Breast epithelium (tissue), 4 donors: ENCODE measurements at places on chromosomes 1 and 21. TPM values are rescaled to one million over a fixed set of nuclear protein-coding genes. Genes with fewer than 3 reads are reported as not detected.

LEFTY1 gene
- total RNA-seq = not detected

- H3K4me3 ChIP-seq = no peak overlapping the region
- H3K36me3 ChIP-seq = no peaks in the 10 kb centered on the region
Measured at GRCh38 chr1:45822644-45823043, 19.2 kb downstream of the MAST2 start.

DNA sequence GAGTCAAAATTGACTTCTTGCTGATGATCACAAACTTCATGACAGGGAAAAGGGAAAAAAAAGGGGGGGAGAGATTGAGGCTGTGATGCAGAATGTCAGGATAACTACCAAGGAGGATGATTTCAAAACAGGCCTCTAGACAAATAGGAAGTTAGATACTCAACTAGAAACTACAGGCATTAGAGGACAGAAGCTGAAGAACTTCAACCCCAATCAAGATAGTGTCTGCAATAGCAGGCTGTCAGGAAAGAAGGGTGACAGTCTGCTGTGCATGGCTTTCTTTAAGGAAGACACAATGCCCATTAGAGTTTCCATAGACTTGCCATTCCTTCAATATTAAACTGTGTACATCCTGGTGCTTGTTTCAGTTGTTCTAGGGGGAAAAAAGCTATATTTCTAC lies 257.2 kb downstream of the TTLL7 start:
- no peaks in the 10 kb centered on the region for H3K27me3 ChIP-seq
- no peak overlapping the region for H3K4me3 ChIP-seq
- H3K36me3 ChIP-seq = no peaks in the 10 kb centered on the region
- H3K27ac ChIP-seq = no peak overlapping the region
- DNase-seq = no peak
- no peaks in the 10 kb centered on the region for H3K4me1 ChIP-seq

DNA sequence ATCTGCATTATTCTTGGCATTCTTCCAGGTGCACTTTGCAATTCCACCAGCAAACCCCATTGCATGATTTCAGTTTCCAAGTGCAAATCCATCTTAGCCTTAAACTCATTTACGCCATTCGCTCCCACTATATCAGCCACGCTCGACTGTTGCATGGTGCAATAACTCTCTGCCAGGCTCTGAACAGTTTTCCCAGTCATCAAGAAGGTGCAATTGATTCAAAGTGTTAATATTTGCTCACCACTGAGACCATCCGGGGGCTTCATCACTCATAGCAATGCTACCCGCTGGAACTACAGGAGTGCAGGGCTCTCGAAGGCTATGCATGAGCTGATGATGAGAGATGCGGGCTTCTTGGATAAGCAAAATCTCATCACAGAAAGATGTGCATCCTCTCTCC lies 488.2 kb downstream of the OMA1 start:
- H3K4me3 ChIP-seq = no peak overlapping the region
- no peaks in the 10 kb centered on the region for H3K4me1 ChIP-seq
- no peak for DNase-seq
- H3K27me3 ChIP-seq = no peaks in the 10 kb centered on the region
- no peaks in the 10 kb centered on the region for H3K36me3 ChIP-seq

DNA sequence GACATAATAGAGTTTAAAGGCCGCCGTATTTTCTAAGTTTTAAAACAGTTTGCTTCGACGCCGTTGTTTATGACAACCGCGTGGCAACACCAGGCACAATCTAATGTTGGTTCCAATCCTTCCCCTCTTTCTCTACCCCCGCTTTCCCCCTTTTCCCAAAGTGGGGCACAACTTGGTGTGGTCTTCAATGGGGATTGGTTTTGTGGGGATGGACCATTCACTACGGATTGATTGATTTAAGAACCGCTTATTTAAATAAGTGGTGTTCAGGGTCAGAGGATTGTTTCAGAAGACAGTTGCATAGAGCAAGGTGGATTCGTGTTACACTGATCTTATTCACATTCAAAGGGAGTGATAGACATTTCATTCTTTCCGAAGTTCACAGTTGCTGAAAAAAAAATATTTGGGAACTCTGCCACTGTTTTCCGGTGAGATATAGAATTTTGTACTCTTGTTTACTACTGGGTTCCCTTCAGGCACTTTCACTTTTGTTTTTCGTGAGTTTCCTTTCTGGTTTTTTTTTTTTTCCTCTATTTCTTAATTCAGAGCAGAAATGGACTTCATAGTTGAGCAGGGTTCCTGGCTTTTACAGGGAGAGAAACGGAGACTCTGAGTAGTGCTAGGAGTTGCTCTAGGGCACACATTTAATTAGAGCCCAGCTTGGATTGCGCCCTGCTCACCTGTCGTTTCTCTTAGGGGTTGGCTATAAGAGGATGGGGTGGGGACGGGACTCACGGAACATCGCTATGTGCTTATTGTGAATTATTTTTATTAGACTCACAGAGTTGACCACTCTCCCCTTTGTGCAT lies 79.6 kb upstream of the AK4 start:
- peak overlapping the region; percentile 100 for H3K27ac ChIP-seq
- H3K4me3 ChIP-seq = peak overlapping the region; percentile 87
- no peaks in the 10 kb centered on the region for H3K27me3 ChIP-seq
- H3K36me3 ChIP-seq = no peaks in the 10 kb centered on the region
- no peaks in the 10 kb centered on the region for H3K4me1 ChIP-seq
- no peak for DNase-seq
